ENCODE measurements at places on chromosomes 2 and 18. TPM values are rescaled to one million over a fixed set of nuclear protein-coding genes. Genes with fewer than 3 reads are reported as not detected.

DNA sequence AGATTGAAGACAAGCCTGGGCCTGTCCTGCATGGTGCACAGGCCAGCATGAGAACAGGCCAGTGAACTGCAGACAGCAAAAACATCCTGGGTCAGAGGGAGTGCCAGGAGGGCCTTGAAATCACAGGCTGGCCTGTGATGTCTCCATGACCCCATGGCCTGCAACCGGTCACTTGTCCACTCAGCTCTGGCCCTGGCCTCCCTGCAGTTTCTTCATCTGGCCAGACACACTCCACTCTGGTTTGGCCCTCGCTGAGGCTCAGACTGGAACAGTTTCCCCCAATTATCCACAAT, 12.6 kb downstream of the CYRIA start:
- no peak for DNase-seq

DNA sequence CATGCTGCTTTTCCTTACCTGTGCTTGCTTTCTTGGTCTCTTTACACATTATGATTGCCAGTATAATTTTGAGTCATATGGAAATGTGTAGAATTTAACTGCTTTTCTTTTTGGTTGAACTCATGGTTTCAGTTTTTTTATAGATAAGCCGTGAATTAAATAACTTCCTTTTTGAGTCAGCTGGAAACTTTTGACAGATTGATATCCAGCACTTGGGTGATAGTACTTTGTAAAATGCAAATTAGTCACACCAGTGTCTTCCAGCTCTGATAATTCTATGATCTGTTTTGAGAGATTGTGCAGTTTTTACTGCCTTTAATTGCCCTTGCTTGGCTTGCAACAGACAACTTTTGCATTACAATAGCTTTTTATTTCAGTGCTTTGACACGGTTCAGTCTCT, 86.4 kb downstream of the NCOA1 start:
- no peak for DNase-seq

DNA sequence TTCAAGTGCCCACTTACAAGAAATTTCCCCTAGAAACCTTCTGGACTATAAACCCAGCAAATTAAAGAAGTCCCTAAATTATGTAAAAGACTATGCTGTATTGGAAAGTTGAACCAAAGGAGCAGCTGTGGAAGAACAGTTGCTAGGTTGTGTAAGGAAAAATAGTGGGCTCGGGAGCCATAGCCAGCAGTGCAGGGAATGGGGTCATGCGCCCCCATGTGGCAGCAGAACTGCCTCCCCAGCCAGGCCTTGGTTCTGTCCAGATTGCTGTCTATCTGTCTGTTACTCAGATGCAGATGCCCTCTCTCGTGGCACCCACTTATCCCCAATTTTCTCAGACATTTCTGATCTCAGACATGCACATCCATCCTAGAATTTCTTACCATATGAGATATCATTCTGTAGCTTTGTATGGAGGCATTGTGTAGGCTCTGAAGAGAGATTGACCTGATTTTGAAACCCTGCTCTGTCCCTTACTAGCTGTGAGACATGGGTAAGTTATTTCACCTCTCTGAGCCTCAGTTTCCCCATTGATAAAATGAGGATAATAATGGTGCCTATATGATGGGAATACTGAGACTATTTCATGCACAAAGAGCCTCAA, 258.3 kb downstream of the SS18 start:
- peak; percentile 77 for DNase-seq

DNA sequence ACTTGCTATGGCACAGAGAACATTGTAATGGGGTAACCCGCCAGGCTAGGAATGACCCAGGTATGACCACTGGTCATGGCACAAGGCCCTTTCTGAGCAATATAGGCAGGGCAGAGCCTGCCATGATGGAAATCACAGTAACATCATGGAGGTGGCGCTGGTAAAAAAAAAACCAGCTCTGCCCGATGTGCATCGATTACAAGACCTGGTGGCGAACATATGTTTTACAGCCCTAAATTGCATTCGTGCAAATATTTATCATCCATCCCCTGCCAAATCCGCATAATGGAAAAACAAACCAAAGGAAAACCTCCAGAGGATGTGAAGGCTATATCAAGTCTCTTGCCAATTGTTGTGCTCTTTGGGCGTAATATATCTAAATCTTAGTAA, 60.6 kb downstream of the SEMA4F start:
- DNase-seq, result no peak

DNA sequence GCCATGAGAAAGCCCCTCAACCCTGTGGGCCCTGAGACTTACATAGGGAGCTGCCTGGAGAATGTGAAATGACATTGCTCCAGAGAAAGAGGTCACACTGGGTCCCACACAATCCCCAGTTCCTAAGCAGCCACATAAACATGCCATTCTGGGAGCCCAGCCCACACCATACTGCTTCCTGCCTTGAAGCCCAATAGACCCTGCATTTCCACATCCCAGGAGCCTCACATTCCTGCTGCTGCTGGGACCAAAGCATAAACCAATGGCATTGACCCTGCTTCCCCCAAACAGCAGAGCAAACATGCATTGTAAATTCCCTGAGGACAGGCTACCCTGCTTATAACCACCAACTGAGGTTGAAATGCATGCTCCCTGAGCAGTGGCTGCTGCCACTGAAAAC, 1117.6 kb upstream of the SLC39A10 start:
- no peak for DNase-seq

DNA sequence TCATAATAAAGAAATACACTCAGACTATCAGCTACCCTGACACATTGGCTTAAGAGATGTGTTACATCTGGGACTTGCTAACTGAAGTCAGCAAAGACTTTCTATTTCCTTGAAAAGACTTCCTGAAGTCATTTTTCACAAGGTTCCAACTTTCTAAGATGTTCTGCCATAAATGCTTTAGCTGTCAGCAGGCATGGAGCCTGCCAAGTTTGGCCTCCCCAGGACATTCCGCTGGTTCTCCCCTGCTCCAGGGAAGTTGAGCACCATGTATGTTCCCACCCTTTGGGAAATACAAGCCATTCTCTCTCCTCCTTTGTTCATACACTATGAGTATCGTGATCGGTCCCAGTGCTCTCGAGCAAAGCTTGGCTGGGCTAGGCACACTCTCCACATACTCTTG, 202.7 kb upstream of the CCDC68 start:
- DNase-seq, result no peak

GRCh38 chr2:3182848-3183247, 194.8 kb downstream of the EIPR1 start:
- DNase-seq, result no peak

GRCh38 chr2:216932863-216933548, 73.1 kb upstream of the TNP1 start:
- DNase-seq, result no peak

- no peak for DNase-seq
Measured at GRCh38 chr2:46294176-46294836, 2.9 kb upstream of the EPAS1 start.

- no peak for DNase-seq
Measured at GRCh38 chr18:316393-316792, 48.5 kb upstream of the THOC1 start.

DNA sequence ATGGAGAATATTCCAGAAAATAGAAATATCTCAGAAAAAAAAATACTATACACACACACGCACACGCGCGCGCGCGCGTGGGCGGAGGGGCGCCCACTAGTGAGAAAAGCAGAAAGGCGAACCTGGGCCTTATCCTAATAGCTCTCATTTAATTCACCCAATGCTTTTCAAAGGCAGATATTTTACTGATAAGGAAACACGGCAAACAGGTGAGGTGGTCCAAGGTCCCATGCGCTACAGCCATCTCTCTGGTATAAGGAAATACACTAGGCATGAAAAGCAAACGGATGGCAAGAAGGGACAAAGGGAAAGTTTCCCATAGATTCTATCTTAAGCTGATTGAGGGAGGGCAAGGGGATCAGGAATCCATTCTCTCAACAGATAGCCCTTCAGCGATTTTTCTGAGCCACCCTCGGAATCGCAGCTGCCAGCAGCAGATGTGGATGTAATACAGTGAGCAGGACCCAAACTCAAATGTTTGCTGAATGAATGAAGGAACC, 136.7 kb downstream of the TMEM247 start:
- DNase-seq, result no peak

DNA sequence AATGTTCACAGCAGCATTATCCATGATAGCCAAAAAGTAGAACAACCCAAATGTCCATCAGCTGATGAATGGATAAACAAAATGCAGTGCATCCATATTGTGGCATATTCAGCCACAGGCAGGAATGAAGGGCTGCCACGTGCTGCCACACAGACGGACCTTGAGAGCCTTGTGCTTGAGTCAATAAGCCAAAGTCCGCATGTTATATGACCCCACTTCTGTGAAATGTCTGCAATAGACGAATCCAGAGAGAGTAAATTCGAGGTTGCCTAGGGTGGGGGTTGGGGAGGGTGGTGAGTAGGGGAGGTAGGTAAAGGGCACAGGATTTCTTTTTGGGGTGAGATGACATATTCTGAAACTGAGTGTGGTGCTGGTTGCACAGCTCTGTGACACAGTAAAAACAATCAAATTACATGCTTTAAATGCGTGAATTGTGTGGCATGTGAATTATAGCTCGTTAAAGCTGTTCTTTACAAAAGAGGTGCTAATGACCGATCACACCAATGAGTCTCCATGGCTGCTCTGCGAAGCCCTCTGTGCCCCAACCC, 38.9 kb upstream of the LDLRAD4 start:
- no peak for DNase-seq

DNA sequence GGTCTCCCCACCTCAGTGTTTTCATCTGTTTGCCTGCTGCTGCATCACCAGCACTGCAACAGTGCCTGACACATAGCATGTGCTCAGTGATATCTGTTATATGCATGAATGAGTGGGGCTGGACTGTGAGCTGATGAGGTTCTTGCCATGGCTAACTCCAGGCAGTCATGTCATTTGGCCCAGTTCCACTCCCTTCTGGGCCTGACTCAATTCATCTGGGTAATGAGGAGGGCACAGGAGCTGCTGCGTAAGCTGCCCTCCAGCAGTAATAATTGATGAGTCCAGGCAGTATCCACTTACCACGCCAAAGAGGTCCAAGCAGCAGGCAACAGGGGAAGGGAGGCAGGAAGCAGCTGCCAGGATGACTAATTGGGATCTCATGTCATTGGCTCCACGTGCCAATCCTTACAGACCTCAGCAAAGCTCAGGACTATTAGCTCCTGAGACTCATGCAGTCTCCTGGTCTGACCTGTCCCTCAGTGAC, 34.1 kb upstream of the MAT2A start:
- DNase-seq, result peak; percentile 76

- no peak for DNase-seq
Measured at GRCh38 chr2:133012847-133013734, 343.1 kb upstream of the LYPD1 start.

- DNase-seq, result no peak
Measured at GRCh38 chr2:60441800-60442199, 111.7 kb downstream of the BCL11A start.

GRCh38 chr2:131122496-131122895, 17.4 kb downstream of the PLEKHB2 start:
- DNase-seq, result no peak

The MROH2A gene
- not detected for polyA plus RNA-seq

The CHST10 gene
- 5.8 TPM for polyA plus RNA-seq

The FBLN7 gene
- polyA plus RNA-seq, result 0.44 TPM

The CFAP65 gene
- not detected for polyA plus RNA-seq

The LINC00305 gene
- not detected for polyA plus RNA-seq

The CKAP2L gene
- 0.06 TPM for polyA plus RNA-seq

The CD207 gene
- polyA plus RNA-seq, result 0.19 TPM

Data from heart left ventricle (tissue), 16 donors.